ENCODE measurements at places on chromosomes 6 and 20.

- DNase-seq, result peak; percentile 29
Measured at GRCh38 chr20:59835448-59836395, 97.7 kb downstream of the SYCP2 start.

DNA sequence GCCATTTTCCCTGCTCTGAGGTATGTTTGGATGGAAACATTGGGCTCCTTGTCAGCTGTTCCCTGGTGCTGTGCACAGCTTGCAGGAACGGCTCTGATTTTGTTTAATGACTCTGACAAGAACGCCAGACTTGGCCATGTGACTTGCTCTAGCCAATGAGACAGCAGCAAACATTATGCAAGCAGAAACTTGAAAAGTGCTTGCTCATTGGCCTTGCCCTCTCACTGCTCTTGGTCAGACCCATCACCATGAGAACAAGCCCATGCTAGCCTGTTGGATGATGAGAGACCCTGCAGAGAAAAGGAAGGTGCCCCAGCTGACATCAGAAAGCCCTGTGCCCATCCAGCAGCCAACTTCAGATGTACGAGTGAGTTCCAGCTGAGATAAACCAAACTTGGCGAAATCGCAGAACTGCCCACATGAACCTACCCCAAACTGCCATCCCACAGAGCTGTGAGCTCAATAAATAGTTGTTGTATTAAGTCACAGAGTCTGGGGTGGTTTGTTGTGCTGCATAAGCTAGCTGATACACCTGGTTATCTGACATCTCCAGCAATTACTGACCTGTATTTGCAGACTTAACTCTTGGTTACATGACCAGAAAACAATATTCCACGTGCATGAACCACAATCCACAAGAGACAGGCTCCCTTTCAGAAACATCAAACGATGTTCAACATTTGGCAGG is 96.9 kb downstream of the JPH2 start:
- DNase-seq, result no peak

- DNase-seq, result no peak
Measured at GRCh38 chr6:50818673-50819072, at the start of gene TFAP2B. TSS of gene TFAP2B (plus strand) at chr6:50818871. CDS start at chr6:50818892, 21 bp downstream.

- DNase-seq, result no peak
Measured at GRCh38 chr20:24782801-24783630, 166.1 kb upstream of the CST7 start.

- no peak for DNase-seq
Measured at GRCh38 chr20:10362674-10363073, 71.3 kb downstream of the MKKS start.

GRCh38 chr20:38181207-38181801 is 16.2 kb upstream of the TGM2 start:
- no peak for DNase-seq

- no peak for DNase-seq
Measured at GRCh38 chr6:25112322-25112773, 166.8 kb upstream of the CARMIL1 start.

GRCh38 chr6:107533415-107534059 is 43.6 kb downstream of the SOBP start:
- DNase-seq, result no peak

- DNase-seq, result no peak
Measured at GRCh38 chr6:16575655-16576054, 185.6 kb downstream of the ATXN1 start.

- DNase-seq, result no peak
Measured at GRCh38 chr6:34696189-34696738, 303 bp downstream of the ILRUN start.

GRCh38 chr20:145877-146276 is 3.5 kb downstream of the DEFB126 start:
- no peak for DNase-seq

DNA sequence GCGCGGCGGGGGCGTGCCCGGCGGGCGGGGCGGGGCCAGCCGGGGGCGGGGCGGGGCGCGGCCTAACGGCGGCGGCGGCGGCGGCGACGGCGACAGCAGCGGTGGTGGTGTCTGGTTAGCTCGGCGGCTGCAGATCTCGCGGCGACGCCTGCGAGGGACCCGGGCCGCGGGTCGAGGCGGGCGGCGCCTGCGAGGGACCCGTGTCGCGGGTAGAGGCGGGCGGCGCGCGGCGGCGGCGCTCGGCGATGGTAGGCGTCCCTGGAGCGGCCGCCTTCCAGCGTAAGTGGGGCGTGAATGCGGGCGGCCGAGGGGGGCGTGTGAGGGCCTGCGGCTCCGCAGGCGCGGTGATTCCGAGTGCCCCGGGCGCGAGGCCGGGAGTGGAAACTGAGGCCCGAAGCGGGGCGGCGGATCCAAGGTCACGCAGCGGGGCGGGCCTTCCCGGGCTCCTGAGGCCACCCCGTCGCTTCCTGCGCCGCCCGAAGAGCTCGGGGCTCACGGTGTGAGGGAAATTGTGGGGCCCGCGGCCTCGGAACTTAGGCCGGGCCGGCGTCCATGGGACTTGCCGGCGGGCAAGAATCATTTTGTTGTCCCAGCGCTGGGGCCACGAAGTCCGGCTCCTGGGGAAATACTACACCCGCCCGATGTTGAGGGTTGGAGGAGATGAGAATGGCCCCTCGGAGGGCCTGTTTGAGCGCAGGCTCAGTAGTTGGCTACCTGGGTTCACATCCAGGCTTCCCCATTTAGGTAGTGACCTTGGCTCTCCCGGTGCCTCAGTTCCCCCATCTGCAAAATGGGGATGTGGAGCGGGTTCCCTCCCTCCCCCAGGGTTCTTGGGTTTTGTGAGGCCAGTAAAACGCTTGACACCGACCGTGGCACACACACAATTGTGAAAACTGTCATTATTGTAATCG is at the start of gene CBFA2T2:
Gene CBFA2T2 (plus strand): TSS at position 74 of the 911 bp plus-strand sequence. CDS start 172 bp downstream, at position 246.
- peak; percentile 49 for DNase-seq

- no peak for DNase-seq
Measured at GRCh38 chr6:87293526-87293925, 28.9 kb upstream of the SMIM8 start.

DNA sequence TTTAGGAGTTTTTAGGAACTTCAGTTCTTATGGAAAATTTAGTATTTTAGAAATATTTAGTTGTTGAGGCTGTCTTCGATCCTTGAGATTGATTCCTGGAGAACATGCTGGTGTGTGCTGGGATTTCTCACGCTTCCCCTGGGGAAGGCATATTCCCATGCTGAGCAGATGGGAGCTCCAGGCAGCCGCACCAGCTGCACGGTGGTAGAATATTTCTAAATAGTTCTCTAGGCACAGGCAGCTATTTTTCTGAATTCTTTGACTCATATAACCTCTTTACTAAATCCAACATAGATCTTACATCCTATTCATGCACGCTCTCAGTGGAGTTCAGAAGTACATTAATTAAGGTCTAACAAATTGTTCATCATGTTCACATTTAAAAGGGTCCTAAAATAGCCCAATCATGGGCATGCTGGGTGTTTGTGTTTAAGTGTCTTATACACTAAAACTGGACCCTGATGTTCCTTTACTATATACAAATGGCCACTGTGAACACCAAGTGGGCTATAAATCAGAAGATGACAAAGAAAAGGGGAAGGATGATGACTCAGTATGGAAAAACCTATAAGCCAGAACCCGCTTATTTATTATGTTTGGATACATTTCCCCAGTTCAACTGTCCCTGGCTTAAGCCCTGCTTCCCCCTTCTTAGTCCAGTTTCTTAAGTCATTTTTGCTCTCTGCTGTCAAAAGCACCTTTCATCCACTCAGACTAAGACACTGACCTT is 138.5 kb downstream of the UST start:
- no peak for DNase-seq

- DNase-seq, result no peak
Measured at GRCh38 chr6:169397684-169398083, 144.0 kb upstream of the THBS2 start.

GRCh38 chr6:44057238-44057930 is 69.9 kb downstream of the MRPL14 start:
- no peak for DNase-seq

GRCh38 chr6:151119823-151120524 is 119.8 kb upstream of the AKAP12 start:
- DNase-seq, result no peak

- no peak for DNase-seq
Measured at GRCh38 chr6:163793011-163793983, 378.8 kb downstream of the QKI start.

GRCh38 chr6:41637194-41638001 is 870 bp upstream of the MDFI start:
- DNase-seq, result no peak

Measured in Kasumi-1 (cell line).